BJ (cell line): ENCODE measurements at places on chromosomes 11 and 22. TPM values are rescaled to one million over a fixed set of nuclear protein-coding genes. Genes with fewer than 3 reads are reported as not detected.

DNA sequence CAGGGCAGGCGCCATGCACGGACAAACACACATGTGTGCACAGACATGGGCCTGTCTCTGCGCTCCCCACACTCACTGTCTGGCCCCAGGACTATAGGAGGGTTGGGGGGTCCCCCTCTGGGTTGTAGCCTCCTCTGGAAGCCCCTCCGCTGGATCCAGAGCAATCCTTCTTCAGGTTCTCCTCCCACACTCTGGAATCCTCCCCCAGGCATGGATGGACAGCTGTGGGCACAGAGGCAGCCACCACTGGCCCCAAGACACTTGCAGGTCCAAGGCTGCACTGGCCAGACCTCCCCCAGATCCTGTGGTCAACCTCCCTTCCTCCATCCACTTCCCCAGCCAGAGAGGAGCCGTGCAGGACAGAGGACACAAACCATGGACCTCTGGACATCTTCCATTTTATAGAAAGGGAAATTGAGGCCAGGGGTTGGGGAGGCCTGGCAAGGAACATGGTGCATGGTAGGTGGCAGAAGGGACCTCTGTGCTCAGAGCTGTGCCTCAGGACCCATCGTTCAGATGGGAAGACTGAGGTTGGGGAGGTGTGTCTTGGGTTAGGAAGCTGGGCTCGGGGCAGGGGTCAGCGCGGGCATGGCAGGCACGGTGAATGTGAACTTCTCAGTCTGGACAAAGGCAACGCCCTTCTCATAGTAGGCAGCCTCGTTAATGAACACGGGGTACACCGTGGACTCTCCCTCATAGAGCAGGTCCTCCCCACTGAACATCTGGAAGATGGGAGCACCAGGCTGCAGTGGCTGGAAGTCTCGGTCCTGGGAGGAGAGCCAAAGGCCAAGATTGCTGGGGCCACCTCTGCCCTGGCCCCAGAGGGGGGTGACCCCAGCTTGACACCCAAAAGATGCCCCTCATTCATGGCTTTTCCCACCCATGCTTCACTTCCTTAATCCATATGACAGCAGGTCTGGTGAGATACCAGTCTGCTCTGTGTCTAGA, 2.9 kb upstream of the TBX10 start:
- DNase-seq = no peak

DNA sequence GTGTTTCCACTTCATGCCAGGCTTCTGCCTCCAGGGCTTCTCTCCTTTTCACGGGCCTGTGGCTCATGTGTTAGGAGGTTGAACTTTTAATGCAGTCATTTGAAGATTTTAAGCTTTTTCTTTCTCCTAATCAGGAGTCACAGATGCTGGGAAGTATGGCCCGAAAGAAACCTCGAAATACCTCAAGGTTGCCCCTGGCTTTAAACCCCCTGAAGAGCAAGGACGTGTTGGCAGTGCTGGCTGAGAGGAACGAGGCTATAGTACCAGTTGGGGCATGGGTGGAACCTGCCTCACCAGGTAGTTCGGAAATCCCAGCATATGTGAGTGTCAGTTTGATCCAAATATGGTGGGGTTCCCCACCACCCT, 571 bp downstream of the CCDC15 start:
- DNase-seq = no peak

DNA sequence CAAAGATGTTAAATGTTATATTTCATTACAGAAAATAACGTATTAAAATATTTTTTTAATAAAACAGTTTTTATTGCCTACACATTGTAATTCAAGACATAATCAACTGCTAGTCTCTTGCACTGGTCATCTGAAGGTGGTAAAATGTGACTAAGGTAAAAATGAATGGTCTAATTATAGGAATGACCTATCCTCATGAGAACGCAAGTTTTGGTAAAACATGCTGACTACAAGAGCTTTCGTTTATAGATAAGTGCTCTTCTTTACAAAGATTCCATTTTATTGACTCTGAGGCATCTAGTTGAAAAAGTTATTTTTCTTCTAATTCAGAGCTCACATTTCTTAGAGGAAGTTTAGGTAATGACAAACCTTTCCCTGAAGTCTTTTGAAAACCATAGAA, 27.3 kb downstream of the LUZP2 start:
- no peak for DNase-seq

Gene UBQLN3
- polyA plus RNA-seq = 0.05 TPM in 1 of 2 replicates, not detected in the other

Gene ZBTB16
- polyA plus RNA-seq = not detected in 2 replicates
